ENCODE measurements at places on chromosomes 5 and 9.

DNA sequence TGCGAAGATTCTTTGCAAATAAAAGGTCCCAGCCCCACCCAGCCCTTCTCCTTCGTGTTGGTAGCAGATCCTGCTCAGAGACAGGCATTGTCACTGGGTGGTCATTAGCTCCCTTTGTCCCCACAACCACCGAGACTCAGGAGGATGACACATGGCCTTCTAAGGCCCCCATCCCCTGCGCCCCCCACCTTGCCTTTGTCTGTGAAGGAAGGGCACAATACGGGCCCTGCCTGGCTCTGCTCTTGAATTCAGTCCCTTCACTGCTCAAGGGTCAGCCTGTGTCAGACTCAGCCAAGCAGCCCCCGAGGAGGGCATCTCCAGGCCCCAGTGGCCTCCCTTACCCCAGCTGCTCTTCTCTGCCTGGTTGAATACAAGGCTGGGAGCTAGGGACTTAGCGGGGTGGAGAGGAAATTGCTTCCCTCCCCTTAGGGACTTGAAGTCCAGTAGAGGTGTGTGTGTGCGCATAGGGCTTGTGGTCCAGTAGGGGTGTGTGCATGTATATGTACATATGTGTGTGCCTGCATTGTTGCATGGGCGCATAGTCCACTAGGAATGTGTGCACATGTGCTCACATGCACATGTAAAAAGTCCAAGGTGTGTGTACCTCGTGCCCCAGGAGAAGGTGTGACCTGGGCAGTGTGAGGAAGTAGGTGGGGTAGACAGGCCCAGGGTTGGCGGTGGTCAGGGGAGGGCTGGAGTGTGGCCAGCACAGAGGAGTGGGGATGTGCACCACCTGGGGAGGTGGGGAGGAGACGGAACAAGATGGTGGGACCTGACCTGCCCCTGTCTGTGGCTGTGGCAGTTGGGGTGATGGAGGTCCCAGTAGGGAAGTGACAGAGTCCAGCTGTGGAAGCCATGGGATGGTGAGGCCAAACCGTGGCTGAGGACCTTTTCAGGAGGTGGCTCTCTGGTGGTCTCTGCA lies 59.1 kb downstream of the PHF2 start:
- no peak for DNase-seq

- DNase-seq, result peak; percentile 69
Observed at GRCh38 chr5:149731617-149732323, 1.7 kb downstream of the PPARGC1B start.

DNA sequence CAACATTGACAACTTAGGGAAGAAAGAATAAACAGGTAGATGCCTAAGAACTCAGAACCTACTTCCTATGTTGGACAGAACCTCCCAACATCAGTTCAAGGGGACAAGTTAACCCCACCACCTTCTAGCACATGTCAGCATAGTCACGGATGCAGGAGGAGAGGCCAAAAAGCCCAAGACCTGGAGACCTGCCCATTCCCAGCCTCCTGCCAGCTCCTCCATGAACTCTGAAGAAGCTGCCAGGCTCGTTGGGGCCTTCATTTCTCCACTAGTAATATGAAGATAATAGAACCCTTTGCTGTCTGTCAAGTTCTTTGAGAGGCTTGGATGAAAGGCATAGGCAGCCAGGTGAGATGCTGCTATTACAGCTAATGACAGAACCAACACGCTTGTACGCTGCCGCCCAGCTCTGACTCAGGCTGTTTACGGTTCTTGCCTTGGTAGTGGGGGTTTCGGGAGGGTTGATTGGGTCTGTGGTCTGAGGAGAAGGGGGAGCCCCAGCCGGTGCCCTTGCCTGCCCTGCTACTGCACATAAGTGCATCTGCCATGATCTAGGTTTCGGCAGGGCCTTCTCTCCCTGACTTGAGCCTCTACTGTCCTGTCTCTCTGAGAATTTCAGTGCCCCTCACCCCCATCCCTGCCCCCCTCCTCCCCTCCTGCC lies 82.2 kb downstream of the NRG2 start:
- no peak for DNase-seq

GRCh38 chr5:174971210-174971609 lies 246.8 kb downstream of the MSX2 start:
- DNase-seq, result no peak

DNA sequence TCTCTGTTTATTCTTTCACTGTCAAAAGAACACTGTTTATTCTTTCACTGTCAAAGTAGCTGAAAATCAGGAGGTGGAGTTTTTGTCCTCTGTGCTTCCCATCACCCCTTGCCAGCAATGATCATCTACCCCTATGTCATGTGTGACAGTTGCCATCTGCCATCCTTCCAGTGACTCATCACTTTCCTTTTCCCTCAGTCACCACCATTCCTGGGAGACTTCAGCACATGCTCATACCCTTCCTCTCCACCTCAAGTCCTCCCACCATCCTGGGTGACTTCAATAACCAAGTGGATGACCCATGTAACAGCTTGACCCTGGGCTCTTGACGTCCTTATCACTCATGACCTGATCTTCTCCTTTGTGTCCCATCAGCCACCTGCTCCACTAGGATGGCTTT lies 43.3 kb upstream of the RASEF start:
- DNase-seq, result no peak

GRCh38 chr9:75889977-75890471 lies 449 bp upstream of the PCSK5 start:
- peak; percentile 37 for DNase-seq

- no peak for DNase-seq
Observed at GRCh38 chr9:126626127-126626925, 12.6 kb downstream of the LMX1B start.

GRCh38 chr9:8382266-8382665 lies 582.7 kb upstream of the DMAC1 start:
- DNase-seq, result no peak

DNA sequence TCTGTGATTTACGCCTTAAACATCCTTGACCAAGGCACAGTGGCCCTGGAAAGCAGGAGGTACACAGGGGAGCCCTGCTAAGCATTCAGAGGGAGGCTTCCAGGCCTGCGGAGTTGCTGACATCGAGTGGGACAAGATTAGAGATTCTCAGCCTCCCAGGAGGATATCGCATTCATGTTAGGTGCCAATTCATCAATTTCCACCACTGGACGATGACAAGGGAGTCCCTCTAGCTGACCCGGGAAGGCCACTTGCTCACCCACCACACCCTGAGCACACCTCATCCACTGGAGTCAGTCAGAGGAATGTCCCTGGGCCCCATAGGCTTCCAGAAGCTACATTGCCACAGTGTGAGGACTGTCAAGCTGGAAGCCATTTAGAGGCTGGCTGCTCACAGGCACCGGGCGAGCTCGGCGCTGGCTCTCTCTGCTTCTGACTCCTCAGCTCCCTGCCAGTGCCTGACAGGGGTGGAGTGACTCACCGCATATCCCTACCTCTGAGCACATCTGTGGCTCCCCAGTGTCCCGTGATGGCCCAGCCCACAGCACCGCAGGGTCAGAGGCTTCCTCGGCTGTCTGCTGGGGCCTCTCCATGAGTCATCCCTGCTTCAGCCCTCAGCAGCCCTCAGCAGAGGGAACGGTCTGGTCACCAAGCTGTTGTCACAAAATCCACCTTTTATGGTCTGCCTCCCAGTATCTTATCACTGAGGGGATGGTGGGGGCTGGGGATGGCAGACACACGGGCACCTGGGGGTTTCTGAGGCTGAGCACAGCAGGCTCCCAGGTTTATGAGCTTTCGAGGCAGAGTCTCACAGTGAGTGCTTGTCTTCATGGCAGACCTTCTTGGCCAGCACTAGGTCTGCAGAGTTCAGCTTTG lies 117.5 kb downstream of the ZNF608 start:
- no peak for DNase-seq

DNA sequence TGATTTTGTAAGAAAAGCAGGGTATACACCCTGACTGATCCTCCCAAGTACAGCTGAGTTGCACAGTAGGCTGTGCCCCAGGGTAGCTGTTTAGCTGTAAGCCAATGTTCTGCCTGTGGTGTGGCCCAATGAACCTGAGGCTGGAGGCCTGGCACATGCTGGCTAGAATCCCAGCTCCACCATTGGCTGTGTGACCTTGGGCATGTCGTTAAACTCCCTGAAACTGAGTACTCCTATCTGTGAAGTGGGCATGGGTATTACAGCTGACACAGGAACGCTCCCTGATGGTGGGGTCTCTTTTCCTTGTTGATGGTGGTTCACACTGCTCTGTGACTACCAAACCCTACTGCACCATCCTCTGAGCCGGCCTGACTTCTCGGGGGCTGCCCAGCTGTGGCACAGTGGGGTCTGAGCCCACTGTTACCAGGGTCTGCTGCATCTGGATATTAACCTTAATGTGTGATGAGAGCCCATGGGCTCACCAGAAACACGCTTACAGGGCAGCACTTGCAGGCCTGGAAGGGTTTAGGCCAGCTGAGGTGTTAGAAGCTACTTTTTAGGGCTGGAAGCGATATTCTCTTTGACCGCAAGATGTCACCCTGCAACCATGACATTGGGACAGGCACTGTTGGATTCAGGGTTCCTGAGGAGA lies 7.0 kb upstream of the GADD45G start:
- peak; percentile 56 for DNase-seq

GRCh38 chr9:77802515-77803293 lies 154.6 kb upstream of the GNA14 start:
- no peak for DNase-seq

DNA sequence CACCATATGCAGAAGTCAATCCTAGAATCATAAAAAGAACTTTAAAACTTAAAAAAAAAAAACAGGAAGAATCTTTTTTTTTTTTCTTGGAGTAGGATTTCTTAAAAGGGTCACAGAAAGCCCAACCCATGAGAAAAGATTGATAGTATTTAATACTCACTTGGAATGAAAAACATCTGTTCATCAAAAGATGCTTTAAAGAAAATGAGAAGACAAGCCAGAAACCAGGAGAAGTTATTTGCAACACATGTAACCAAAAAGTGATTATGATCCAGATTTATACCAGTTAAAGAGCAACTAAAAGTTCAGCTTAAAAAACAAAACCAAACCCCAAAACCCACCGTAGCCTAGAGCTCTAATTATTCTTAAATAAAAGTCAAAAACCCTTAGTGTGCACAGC lies 69.3 kb downstream of the TLE4 start:
- no peak for DNase-seq

- DNase-seq, result no peak
Observed at GRCh38 chr5:84382363-84383295, 2.1 kb downstream of the EDIL3 start.

DNA sequence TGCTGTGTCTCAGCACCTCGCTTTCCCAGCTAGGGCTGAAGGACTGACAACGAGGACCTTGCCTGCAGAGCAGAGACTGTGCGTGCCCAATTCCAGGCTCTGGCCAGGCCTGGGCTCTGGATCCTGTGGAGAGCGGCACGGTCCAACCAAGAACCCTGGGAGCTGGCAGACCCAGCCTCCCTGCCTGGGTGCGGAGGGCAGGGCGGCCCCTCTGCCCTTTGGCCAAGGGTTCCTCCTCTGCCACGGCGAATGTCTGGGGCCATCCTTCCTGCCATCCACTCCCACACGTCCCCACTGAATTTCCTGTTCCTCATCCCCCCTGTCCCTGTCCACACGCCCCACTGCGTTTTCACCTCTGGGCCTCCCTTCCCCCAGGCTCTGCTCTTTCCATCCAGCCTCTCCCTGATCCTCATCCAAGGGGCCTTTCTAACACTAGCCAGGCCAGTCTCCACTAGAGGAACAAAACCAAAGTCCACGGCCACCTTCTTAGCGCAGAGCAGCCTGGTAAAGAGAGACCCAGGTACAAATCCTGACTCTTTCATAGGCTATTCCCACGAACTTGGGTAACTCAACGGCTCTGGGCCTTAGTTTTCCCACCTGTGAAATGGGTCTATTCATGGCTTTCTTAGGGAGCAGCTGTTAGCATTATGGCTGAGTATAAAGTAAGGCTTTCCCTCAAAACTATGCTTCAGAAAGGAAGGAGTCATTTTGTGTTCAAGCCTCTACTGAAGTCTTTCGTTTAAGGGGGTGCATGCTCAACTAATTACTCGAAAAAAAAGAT lies 95.5 kb upstream of the PHYKPL start:
- DNase-seq, result no peak

- no peak for DNase-seq
Observed at GRCh38 chr9:2802494-2802921, 41.4 kb downstream of the PUM3 start.

DNA sequence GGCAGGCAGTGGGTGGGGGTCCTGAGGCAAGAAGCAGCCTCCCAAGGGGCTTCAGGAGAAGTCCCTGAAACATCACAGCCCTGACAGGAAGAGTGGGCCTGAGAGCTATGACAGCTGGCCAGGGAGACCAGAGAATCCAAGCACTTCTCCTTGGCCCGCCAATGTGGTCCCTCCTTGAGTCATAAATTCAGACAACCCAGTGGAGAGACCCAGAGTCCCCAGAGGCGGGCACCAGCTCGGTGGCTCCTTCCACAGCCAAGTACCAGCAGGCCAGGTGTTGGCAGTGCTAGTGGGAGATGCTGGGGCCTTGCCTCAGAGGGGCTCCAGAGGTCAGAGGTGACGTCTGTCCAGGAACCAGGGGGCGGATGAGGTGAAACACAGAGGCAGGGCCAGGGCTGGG lies 1.6 kb upstream of the DOK3 start:
- no peak for DNase-seq

DNA sequence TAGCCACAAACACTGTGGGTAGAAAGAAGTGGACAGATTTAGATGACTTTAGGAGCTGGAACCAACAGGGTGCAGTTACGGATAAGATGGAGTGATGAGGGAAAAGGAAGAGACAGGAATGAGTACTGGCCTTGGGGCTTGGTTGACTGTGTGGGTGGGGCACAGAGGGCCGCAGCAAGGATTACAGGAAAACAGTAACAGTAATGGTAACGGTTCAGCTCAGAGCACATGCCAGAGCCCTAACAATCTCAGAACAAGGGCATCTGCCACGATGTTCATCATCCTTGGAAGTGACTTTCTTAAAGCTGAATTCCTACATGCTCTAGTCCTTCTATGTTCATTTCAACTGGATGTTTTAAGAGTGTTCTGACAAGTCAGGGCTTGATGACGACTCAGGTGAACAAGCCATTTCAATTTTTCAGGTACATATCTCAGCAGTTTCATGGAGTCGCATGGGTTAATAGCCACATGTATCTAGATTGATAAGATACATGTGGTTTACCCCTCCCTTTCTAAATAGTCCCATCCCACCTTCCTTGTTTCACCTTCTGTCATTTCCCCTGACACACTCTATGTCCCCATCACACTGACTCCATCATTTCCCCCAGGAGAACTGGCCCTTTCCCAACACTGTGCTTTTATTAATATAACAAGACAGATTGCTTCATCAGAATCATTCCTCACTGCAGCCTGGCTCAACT lies 65.0 kb downstream of the CEMIP2 start:
- DNase-seq, result no peak

GRCh38 chr5:130642461-130642860 lies 522.6 kb downstream of the HINT1 start:
- no peak for DNase-seq

DNA sequence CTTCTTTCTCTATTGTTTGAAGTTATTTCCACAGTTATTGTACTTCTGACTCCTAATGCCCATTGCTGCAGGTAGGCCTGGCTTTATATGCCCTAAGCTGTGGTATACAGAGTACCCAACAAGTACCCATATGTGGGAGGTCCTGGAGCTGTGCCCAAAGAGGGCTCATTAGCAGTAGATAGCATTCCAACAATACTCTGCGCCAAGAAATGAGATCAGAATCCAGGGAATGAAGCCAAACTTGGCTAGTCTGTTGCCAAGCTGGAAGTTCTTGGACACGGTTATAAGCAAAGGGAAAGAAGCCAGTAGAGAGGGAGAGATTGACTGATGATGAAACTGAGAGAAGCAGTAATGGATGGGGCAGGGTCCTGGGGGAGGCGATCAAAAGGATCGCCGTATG lies 29.7 kb upstream of the FAM169A start:
- no peak for DNase-seq

Data from AML-193 (cell line).